Amniotic stem cell (primary cell): ENCODE measurements at places on chromosomes 4 and X.

GRCh38 chrX:23792861-23793553 is 10.0 kb downstream of the SAT1 start:
- no peak for DNase-seq

DNA sequence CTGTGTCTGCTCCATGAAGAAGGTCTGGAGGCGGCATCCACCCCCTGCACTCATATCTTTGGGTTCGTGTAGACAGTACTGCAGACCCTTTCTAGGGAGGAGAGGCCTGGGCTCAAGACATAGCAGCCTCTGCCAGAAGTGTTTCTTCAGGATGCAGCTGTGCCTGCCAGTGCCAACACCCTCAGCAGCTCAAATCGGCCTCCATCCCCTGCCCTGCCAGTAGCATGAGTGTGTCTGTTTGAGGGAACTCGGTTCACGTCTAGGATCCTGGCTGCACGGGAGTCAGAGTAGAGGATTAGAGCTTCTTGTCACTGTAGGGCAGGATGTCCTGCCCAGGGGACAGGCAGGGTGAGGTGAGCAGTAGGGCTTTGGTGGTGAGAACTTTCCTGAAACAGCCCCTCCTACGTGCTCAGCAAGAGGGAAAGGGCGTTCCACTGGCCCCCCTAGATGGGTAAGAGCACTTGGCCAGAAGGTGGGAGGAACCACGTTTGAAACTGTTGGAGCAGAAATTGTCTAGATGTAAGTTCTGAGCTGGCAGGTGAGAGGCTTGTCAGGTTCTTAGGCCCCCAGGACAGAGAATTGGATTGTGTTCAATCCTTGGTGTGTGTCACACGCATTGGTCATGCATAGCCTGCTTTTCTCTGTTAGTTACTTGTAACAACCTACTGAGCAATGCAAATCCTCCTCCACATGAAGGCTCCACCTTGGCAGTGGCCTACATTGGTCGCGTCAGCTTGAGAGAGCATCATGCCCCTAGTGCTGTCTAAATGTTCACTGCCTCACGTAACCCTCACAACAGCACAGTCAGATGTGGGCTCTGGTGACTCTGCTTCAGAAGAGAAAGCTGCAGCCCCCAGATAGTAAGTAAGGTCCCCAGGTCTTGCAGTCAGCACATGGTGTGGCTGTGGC is 25.8 kb upstream of the FAM193A start:
- DNase-seq = no peak

DNA sequence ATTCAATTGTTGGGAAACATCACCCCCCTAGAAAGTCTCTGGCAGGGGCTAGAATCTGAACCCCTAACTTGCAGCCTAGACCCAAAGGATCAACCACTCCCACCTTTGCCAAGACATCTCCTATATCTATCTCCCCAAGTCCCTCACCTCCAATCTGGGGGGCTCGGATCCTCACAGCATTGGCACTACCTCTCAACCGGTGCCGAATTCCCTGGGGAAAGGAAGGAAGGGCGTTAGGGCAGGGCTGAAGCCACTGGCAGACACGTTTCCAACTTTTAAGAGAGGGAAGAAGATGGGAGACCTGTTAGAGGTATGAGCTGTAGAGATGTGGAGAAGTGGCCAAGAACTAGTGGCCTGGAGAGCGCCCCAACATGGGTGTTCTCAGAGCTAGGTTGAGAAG is 2.7 kb downstream of the TIMM17B start:
- DNase-seq = no peak

DNA sequence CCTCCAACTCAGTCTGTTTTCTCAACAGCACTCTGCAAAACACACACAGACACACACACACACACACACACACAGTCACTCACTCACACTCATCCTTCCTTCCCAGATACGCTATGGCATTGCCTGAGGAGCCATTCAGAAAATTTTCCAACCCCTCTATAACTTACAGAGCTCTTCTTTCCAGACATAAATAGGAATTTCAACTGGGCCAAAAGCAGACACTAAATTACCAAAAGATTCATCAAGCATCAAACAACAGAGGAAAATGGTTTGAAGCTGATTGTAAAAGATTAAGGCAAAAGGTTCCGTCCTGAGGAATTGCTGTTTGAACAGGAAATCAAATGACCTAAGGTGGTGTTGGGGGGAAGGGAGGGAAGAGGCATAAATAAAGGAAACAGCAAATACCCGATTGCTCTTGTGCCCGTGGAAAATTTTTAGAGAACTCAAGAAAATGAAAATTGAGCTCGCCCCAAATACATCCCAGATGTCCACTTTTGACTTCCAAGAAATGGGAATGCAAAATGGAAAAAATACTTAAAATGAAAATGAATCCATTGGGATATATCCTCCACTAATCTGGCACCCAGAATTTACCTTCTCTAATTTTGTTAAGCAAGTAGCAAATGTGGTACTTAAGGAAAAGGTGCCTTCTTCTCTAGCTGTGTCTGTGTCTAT is 183.6 kb downstream of the QDPR start:
- no peak for DNase-seq

DNA sequence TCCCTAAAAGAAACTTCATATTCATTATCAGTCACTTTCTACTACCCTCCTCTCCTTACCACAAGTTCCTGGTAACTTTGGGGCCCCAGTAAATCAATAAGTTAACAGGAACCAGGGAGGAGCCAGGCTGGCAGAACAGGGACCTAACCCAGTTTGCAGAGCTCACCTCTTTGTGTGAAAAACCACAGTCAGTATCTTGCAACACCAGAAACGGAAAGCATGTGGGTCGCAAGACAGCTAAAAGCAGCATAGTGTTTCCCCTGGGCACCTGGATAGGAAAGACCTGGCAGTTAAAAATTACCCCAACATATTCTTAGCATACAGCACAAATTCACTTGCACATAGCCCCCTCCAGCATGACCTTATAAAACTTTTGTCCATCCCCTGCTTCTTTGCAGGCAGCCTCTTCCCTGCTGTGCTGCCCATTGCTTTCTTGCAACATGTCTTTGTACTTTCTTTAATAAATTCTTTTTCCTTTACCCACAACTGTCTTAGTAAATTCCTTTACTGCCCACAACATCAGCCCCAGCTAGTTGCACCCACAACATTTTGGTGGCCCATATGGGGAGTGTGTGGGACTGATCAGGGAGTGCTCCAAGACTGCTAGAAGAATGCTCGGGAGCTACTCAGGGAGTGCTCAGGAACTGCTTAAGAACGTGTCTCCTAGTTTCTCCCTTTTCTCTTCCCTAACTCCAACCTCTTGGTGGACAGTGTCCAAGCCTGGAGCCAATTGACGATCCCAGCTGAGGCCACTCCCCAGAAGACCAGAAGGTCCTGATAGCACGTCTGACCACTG is 83.4 kb downstream of the MSN start:
- no peak for DNase-seq

DNA sequence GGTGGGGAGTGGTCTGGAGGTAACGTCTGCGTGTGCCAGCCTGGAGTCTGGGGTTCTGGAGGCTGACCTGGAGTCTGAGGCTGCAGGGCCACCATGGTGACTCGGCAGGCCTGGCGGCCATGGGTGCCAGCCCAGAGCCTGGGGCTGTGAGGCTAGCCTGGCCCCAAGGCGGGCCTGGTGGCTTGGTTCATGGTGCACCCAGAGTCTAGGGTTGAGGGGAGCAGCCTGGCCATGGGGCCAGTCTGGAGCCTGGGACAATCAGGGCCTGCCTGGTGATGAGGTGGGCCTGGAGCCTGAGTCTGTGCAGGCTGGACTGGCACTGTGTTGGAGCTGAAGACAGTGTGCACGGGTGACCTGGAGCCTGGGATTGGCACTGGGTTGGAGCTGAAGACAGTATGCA is 64.9 kb downstream of the CXorf49B start:
- DNase-seq = no peak

- no peak for DNase-seq
Observed at GRCh38 chrX:100829730-100830129, 9.5 kb downstream of the CSTF2 start.

- DNase-seq = no peak
Observed at GRCh38 chr4:53059256-53059655, 197.1 kb downstream of the RASL11B start.

DNA sequence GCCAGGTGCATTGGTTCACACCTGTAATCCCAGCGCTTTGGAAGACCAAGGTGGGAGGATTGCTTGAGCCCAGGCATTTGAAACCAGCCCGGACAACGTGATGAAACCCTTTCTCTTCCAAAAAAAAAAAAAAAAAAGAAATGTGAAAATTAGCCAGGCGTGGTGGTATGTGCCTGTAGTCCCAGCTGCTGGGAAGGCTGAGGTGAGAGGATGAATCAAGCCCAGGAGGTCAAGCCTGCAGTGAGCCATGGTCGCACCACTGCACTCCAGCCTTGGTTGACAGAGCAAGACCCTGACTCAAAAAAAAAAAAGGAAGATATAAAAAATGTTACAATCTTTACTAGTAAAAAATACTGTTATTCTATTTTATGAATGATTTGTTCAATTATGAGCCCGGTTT is 5.9 kb downstream of the FAM199X start:
- DNase-seq = no peak

GRCh38 chrX:19344661-19345060 is 934 bp downstream of the PDHA1 start:
- DNase-seq = no peak

- no peak for DNase-seq
Observed at GRCh38 chr4:108954880-108955279, 192.0 kb upstream of the ETNPPL start.

GRCh38 chr4:184472614-184473498 is 1.5 kb downstream of the IRF2 start:
- peak; percentile 31 for DNase-seq

GRCh38 chr4:69793732-69794131 is 33.3 kb upstream of the SULT1B1 start:
- DNase-seq = no peak

DNA sequence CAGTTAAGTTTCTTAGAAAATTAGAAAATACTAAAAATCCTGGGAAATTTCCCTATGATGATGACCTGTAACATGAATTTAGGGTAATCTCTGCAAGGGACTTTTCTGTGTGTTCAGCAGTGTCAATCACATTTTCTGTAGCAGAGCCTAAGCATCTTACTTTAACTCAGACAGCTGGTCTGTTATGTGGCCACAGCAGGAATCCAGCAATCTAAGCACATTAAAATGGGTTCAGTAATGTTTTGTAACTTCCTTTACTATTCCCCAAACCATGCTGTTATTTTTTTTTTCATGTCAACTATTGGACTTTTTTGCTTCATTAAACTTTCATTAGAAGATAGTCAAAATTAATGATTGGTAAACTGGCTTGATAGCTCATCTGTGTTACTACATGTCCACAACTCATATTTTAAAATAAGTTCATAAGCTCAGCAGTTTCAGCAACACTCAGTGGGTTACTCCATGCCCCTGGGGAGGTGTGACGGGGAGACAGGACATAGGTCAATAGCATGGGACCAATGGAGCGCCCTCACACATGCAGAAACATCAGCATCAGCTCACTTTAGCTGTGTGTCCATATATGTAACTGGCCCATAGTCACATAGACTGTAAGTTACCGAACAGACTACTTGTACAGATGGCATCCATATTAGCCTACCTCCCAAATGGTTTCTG is 168.0 kb upstream of the PACRGL start:
- DNase-seq = no peak

- DNase-seq = no peak
Observed at GRCh38 chr4:139299536-139299935, 1.8 kb upstream of the NAA15 start.

DNA sequence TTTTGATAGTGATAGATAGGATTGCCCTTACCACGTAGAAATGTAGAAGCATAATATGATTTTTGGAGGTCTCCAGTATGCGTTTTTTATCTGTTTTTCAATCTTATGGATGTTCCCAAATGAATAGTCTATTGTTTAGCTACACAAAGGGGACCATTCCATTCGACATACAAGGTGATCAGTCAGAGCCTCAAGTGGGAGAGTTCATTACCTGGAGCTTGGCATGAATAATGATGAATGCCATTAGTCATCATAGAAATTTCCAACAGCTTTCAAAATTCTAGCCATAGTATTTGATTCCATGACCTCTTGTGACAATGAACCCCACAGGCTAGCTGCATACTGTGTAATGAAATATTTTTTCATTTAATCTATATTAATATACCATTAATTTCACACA is 123.6 kb downstream of the PDHA2 start:
- DNase-seq = no peak

- no peak for DNase-seq
Observed at GRCh38 chrX:129984111-129984958, 1.9 kb downstream of the BCORL1 start.

DNA sequence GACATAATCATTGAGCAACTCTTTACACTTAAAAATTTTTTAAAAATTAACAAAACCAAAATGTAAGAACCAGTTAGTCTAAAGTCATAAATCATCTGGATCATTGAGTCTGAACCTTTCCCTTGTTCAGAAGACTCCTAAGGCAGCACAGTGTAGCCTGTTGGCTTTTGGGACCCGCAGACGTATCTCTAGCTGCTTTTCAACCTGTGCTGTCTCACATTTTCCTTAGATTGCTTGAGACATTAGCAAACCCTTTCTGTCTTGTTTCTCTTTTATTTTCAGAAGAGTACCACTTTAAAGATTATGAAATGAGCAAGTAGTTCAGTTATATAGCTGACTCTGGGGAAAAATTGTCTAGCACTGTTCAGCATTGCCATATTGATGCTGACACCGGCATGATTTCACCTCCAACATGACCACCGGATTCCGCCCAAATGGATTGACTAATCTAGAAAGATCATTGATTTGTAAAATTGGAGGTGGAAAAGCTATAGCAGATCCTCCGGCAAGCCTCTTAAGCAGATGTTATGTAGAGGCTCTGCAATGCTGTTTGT is 8.9 kb downstream of the TCEANC start:
- DNase-seq = no peak

- peak; percentile 33 for DNase-seq
Observed at GRCh38 chr4:174764105-174764729, 64.8 kb downstream of the GLRA3 start.

DNA sequence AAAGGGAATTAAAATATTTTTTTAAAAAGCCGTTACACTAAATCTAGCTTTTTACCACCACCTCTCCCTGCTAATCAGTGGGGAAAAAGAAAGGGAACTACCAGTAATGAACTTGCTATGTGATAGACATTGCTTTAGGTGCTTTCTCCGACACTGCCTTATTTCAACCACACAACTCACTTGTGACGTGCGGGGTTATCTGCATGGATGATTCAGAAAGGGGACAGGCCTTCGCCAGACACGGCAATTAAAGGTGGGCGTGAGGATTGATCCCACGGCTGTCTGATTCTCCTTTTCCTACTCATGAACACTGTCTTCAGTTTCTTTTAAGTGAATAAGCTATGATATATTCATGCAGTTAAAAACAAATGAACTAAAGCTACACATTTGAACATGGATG is 882 bp upstream of the CXCR3 start:
- no peak for DNase-seq

- DNase-seq = no peak
Observed at GRCh38 chr4:24559889-24560288, 24.5 kb downstream of the DHX15 start.
